ENCODE measurements at places on chromosomes 7 and 10. TPM values are rescaled to one million over a fixed set of nuclear protein-coding genes. Genes with fewer than 3 reads are reported as not detected.

- DNase-seq, result peak; percentile 25
These were observed 573.9 kb downstream of the TCERG1L start for GRCh38 chr10:130737621-130738020.

Gene PLCE1
- total RNA-seq, result 6.9 TPM

- DNase-seq, result no peak
These were observed 86.7 kb downstream of the VWDE start for GRCh38 chr7:12316925-12317324.

Gene LRRN3
- 3.3 TPM for total RNA-seq

DNA sequence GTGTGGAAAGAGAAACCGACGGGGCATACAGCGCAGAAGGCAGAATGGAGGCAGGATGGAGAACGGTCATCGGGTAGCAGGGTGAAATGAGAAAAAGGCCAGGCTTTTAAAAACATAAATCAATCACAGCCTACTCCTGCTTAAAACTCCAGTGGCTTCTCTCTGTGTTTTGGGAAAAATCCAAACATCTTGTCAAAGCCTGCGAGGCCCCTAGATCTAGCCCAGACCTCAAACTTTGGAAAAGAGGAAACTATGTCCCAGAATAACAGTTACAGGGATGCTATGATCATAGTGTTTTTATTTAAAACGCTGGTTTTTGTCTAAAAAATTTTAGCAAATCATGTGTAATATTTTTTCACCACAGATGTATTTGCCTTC, 41.1 kb downstream of the PPP1R3C start:
- no peak for DNase-seq

- DNase-seq, result no peak
These were observed 17.9 kb downstream of the COPG2 start for GRCh38 chr7:130650611-130651120.

Gene EMX2
- total RNA-seq, result not detected

DNA sequence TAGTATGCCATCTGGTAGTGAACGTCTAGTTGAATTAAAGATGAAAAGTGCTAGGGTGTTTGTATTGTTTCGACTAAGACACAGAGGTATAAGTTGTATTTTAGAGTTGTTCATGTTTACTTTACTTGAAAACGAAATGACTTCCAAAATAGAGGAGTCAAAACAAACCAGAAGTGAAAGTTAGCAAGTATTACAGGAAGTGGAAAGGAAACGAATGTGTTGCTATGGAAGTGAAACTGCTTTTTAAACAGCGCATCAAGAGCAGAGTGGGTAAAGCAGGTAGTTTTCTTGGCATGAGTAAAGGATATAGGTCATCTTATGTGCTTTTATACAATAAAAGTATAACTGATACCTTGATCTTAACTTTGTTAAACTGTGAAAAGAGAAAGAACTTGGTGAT, 20.0 kb upstream of the GALNTL5 start:
- DNase-seq, result no peak

Measured in sigmoid colon (tissue), 7 donors.